HFFc6 (cell line): ENCODE measurements at places on chromosomes 1 and 21. TPM values are rescaled to one million over a fixed set of nuclear protein-coding genes. Genes with fewer than 3 reads are reported as not detected.

The RGS8 gene
- not detected in 3 replicates for total RNA-seq

DNA sequence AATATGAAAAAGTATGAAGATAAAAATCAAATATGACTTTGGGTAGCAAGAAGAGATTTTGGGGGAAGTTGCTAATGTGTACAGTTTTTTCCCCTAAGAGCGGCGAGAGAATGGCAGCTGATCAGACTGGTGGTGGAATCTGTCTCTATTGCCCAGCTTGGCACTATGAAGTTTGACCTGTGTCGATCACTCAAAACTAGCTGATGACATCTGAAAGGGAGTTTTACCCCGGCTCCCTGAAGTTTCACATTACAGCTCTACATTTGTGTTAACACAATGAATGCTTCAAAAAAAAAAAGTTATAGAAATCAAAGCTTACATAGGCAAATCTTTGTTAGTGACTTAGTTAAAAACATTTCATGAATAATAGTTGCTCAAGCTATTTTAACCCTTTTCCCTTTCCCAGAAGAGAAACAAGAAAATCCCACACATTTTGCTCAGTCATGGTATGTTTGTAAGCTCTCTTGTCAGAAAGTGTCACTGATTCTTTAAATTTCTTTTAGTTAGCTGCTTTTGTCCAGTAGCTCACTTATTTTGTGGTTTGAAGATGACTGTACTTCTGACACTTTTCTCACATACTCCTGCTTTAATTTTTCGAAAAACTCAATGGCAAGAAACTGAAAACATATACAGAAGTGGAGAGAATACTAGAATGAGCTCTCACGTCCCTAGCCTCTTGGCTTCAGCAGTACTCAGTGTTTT, 41.3 kb downstream of the DYRK1A start:
- peaks cover 12% of the 10 kb centered on the region for H3K36me3 ChIP-seq
- H3K27ac ChIP-seq: peak overlapping the region; percentile 76
- peaks cover 67% of the 10 kb centered on the region for H3K4me1 ChIP-seq
- H3K4me3 ChIP-seq: peak overlapping the region; percentile 36

- H3K27me3 ChIP-seq: peaks cover 35% of the 10 kb centered on the region
- no peaks in the 10 kb centered on the region for H3K36me3 ChIP-seq
- no peaks in the 10 kb centered on the region for H3K4me1 ChIP-seq
Observed at GRCh38 chr1:39727221-39727931, 11.3 kb upstream of the PPIE start.

GRCh38 chr1:61370913-61371279, 288.5 kb downstream of the NFIA start:
- no peaks in the 10 kb centered on the region for H3K27me3 ChIP-seq
- H3K27ac ChIP-seq: no peak overlapping the region
- no peak overlapping the region for H3K4me3 ChIP-seq
- no peaks in the 10 kb centered on the region for H3K4me1 ChIP-seq

DNA sequence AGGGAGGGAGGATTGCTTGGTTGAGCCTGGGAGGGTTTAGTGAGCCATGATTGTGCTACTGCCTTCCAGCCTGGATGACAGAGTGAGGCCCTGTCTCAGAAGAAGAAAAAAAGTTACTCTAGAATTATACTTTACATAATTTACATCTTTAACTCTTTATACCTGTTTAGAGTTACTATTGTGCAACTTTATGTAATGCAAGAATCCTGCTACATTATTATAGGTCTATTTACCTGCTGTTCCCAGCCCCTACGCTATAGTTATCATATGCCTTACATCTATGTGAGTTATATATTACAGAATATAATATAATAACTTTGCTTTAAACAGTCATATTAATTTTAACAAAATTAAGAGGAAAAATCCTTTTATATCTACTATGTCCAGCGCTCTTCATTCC, 14.3 kb downstream of the SDHB start:
- no peaks in the 10 kb centered on the region for H3K4me1 ChIP-seq
- no peaks in the 10 kb centered on the region; the same call in 1 of the 2 replicates for H3K27me3 ChIP-seq
- no peak overlapping the region for H3K4me3 ChIP-seq
- no peak for DNase-seq
- H3K36me3 ChIP-seq: peaks cover 6% of the 10 kb centered on the region; the same call in 1 of the 2 replicates
